ENCODE measurements at places on chromosomes 12 and 14. TPM values are rescaled to one million over a fixed set of nuclear protein-coding genes. Genes with fewer than 3 reads are reported as not detected.
A peak's percentile ranks its signal among the peaks of the same experiment; 100 is the strongest.

GRCh38 chr12:68568922-68569569 lies 41.7 kb upstream of the RAP1B start:
- no peak for DNase-seq

DNA sequence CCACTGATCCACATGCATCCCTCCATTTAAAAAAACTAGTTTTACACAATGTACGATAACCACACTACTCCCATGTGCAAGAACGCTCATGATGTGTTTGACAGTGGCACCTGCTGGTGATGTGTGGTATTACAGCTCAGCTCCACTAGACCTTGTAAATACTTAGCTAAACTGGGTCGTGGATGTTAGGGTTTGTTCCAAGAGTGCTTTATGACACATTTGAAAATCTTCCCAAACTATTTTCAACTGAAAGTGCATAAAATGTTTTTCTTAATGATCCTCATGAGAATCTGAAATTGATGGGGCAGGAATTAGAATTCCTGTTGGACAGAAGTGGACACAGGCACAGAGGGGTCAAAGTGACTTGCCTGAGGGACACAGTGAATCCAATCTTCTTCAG lies 99.2 kb downstream of the SCARB1 start:
- no peak for DNase-seq

DNA sequence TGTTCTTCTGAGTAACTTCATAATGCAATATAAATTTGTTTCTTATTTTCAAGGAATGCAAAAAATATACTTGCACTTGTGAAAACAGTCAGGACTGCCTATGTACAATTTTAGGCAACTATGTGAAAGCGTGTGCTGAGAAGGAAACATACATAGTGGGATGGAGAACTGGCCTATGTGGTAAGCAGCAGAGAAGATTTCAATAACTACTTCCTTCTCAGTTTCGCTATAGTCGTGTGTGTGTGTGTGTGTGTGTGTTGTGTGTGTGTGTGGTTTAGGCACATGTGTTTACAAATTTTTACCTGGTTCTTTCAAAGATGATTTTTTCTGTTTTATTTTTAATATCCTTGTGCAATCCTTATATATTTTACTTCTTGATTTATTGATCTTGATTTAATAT lies 211.8 kb downstream of the LRRK2 start:
- no peak for DNase-seq

DNA sequence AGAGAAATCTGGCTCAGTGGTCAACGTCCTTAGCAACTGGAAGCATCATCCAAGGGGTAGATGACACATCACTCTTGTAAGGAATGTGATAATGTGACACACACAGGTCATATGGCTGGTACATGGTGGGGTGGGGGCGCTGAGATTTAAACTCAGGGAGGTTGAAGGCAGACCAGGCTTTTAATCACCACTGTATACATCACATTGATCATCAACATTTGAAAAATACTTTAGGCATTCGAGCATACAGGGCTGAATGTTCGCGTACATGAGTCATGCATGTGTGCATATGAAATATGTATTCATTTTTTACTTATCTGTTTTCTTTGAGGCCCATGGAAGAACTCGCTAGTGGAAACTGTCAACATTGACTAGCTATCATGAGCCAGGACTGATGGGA lies 976.4 kb downstream of the VRK1 start:
- DNase-seq, result no peak

- DNase-seq, result no peak
Measured at GRCh38 chr12:132806857-132807256, 21.8 kb downstream of the GOLGA3 start.

GRCh38 chr12:113552760-113553159 lies 81.1 kb upstream of the LHX5 start:
- DNase-seq, result no peak

DNA sequence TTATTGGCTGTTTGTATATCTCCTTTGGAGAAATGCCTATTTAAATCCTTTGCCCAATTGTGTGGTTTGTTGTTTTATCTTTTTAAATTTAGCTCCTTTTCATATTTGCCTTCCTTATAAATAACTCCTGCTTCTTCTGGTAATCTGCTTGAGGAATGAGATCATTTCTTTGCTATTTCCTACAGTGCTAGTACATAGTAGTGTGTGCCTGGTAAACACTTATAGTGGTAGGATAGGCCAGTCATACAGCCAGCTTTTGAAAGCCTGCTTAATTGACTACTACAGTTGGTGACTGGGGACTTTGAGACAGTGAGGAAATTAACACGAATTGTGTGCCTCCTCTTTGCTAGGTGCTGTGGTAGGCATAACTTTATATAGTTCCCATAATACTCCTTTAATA lies 68.7 kb downstream of the BORCS5 start:
- DNase-seq, result no peak

GRCh38 chr14:33393895-33394368 lies 455.3 kb downstream of the NPAS3 start:
- DNase-seq, result no peak

DNA sequence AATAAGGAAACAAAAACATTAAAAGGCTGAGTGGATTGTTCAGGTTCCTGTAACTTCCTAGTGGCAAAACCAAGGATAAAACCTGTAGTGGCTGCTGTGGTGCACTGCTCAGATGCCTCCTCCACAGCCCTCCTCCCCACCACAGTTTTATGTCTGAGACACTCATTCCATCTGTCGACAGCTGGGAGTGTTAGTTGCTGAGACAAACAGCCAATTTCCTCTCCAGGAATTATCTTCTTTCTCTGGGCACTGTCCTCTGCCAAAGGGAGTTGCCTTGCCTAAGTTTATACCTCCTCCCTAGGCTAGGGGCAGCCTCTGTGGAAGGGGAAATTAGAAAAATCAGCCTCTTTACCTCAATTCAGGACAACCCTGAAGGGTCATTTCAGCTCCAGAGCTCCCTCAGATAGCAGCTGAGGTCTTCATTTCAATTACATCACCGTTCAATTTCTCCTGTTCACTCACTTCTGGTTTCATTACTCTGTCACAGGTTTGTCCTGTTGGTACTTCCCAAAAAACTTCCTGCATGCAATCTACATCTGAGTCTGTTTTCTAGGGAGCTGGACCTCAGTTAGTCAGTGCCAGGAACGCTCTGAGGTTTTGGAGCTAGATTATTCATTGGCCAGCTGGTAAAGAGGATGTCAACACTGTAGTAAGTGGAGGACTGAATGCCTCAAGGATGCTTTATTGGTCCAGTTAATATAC lies 74.9 kb upstream of the ATP2B1 start:
- peak; percentile 34 for DNase-seq

GRCh38 chr14:58844544-58844943 lies 206.8 kb downstream of the DACT1 start:
- DNase-seq, result no peak

DNA sequence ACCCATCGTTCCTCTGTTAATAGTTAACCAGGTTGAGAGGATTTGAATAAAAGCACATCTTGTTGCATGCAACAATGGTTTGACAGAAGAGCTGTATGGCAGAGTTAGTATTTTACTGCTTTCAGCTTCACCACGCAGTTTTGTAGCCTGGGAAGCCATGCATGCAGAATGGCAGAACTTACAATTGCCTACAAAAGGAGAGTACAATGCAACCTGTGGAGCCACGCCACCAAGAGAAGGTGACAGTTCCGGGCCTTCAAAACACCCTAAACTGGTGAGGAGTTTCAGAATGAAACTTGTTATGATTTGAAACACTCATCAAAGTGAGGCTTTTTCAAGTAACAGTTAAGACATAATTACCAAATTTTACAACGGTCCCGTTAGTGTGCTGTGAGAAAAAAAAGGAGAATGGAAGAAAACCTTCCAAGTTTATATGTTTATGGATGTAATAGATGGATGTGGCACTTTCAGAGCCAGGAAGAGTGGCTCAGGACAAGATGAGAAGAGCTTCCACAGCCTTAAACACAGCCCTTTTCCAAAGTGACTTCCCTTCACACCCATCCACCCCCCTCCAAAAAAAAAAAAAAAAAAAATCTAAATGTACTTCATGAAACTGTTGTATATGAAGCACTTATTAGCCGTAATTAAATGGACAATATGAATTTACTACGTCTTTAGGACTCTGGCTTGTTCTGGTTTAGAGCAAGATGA lies 158.7 kb downstream of the EGLN3 start:
- DNase-seq, result no peak

- DNase-seq, result no peak
Measured at GRCh38 chr12:65952737-65953209, 128.5 kb downstream of the HMGA2 start.

- DNase-seq, result no peak
Measured at GRCh38 chr12:118330421-118331018, 42.2 kb downstream of the TAOK3 start.

GRCh38 chr14:36511981-36512584 lies 7.9 kb downstream of the NKX2-1 start:
- DNase-seq, result no peak

Gene TPPP2
- total RNA-seq, result 0.54 TPM

Gene DGLUCY
- total RNA-seq, result 206 TPM

Gene POTEM
- total RNA-seq, result not detected

Gene TSHR
- total RNA-seq, result not detected

Gene LRRC10
- total RNA-seq, result 39.7 TPM

Gene TRPV4
- 0.28 TPM for total RNA-seq

Gene RAB2B
- 16.9 TPM for total RNA-seq
